Activated CD4-positive, alpha-beta T cell treated with anti-CD3 and anti-CD28 coated beads, Interleukin-2, amount 50 U/mL, for 4 hours (primary cell): ENCODE measurements at places on chromosomes 5 and 9.

GRCh38 chr5:43298443-43298842 is 14.8 kb downstream of the HMGCS1 start:
- no peak for DNase-seq

GRCh38 chr5:111618623-111619271 is 106.4 kb upstream of the STARD4 start:
- no peak for DNase-seq

- no peak for DNase-seq
Measured at GRCh38 chr5:150353032-150353675, 4.3 kb upstream of the TCOF1 start.

DNA sequence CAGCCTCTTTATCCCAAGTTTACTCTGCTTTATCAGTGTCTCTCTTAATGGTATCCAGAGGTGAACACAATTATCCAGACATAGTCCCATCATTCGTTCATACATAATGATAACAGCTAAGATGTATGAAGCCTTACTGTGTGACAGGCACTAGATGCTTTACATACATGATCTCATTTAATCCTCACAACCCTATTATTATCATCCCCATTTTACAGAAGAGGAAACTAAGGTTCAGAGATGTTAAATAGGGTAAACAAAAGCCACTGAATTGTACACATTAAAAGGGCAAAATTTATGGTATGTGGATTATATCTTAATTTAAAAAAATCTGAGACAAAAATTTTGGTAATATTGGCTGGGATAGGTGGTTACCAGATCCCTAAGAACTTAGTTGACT is 124.1 kb upstream of the TBC1D2 start:
- no peak for DNase-seq

DNA sequence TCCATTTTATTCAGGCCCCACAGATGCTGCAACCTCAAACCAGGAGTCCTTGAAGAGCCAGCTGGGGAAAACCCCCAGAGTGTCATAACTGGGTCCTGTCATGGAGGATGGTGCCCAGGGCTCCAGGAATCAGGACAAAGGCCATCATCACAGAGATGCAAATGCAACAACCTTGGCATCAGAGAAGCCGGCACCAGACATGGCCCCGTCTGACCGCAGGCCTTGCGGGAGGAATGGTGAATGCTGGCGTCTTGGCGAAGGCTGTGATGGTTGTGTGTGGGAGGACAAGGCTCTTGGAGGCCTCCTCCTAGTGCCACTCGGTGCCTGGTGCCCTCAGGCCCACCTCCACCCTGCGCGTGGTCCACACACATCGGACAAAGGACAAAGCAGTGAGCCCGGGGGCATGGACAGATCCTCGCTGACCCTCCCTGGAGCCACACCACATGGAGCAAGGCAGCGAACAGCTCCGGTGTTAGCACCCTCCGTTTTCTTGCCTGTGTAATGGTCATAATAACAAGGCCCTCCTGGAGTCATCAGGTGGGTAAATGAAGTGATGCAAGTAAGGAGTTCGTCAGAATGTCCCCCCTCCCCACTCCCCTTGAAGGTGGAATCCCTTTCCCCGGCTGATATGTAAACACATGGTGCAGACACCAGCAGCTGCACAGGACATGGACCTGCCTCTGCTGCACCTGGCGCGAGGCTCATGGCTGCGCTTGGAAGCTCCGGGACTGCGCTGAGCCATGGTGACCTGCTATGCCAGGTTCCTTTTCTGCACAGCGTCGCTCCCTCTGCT is 380.7 kb downstream of the IRX2 start:
- DNase-seq: no peak

DNA sequence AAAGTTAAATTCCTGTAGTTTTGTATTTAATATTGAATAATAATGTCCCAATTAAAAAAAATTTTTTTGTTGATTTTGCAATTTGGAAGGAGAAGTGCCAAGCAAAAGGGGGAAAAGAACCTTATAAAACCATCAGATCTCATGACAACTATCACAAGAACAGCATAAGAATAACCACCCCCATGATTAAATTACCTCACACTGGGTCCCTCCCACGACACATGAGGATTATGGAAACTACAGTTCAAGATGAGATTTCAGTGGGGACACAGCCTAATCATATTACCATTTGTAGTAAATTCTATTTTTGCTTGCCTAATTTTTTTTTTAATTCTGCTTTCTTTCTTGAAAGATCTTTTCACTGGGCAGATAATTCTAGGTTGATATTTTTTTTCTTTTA is 33.4 kb upstream of the FCHO2 start:
- no peak for DNase-seq
